Activated CD8-positive, alpha-beta memory T cell treated with anti-CD3 and anti-CD28 coated beads for 4 hours (primary cell): ENCODE measurements at places on chromosomes 16 and 17.

DNA sequence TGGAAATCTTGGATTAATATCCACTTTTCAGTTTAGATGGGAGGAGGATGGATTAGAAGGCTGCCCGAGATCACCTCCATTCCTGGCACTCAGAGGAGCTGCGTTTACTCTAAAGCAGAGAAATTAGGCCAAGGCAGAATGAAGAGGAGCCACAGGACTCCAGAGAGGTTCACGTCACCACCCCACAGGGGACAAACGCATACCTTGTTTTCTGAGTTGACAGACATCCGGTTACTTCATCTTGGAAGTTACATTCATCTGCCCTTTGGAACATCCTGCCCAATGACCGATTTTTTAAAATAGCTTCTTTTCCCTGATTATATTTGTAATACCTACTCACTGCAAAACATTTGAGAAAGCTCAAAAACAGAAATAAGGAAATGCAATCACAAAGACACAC is 220.0 kb downstream of the SOX9 start:
- no peak for DNase-seq

DNA sequence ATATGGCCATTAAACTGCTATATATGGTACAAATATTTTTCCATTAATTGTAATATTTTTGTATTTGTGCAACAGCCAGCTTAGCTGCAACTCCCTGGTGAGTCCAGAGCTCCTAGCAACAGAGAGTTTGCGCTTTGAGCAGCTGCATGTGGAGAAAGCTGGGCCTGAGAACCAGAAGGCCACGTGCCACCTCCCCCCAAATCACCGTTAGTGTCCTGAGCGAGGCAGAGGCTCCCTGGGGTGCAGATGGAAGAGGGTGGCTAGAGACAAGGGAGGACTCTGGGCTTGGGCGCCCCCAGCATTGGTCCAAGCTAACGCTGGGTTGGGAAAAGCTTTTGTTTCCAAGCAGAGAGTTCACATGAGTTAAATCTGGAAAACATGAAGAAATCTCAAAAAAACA is 41.6 kb downstream of the HSBP1 start:
- DNase-seq: no peak

- no peak for DNase-seq
Observed at GRCh38 chr17:230395-230770, 48.9 kb upstream of the DOC2B start.

- DNase-seq: no peak
Observed at GRCh38 chr17:13560935-13561334, 40.8 kb downstream of the HS3ST3A1 start.

DNA sequence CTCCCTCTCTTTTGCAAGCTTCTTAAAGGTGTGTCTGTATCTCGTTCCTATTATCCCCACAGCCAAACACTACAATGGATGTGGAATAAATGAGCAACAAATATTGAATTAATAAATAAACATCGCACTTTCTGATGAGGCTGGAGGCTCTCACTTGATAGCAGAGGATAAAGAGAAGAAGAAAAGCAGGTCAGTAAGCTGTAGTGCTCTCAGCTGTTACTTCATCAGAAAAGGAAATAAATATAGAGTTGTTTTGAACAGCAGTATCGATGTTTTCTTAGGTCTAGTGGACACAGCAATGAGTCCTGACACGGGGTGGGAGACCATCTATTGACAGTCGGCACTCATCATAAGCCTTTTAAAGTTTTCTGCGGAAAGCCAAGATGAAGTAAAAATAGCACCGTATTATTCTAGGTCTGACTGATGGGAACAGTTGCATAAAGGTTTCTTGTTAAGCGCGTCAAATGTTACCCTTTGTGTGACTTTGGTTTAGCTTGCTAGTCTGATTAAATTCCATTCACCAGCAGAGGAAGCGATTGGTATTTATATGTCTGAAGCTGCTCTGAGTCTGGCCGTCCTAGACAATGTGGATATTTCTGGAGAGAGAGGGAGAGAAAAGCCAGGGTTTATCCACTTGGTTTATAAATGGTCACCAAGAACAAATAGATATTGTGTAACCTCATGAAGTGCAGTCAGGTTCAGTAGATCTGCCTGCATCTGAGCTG is 646.1 kb downstream of the CDH11 start:
- DNase-seq: no peak

DNA sequence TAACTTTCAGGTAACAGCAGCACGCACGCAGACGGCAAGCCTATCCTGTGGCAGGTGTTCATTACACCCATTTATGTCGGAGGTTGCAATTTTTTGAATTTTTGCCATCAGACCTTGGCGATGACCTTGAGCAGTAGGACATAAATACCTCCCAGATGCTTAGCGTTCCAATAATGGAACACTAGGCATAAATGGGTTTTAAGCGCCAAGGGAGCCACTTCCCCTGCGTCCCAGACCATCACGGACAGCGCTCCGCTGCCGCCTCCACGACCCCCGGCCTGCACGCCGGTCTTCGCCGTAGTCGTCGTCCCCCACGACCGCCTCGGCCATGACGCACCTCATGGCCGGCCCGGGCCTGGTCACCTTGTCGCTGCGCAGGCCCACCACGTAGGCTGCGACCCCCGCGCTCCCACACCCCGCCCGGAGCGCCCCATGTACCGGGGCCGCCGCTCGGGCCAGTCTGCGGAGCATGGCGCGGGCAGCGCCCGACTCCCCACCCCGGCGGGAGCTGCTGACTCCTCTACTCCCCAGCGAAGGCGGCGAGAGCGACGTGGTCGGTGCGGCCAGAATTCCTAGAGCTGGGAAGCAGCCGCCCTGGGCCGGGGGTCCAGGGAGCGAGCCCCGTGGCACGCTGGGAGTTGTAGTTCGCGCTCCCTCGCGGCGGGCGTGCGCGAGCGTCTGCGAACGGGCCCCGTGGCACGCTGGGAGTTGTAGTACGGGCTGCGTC is 22.7 kb downstream of the TMEM235 start:
- peak; percentile 61 for DNase-seq

DNA sequence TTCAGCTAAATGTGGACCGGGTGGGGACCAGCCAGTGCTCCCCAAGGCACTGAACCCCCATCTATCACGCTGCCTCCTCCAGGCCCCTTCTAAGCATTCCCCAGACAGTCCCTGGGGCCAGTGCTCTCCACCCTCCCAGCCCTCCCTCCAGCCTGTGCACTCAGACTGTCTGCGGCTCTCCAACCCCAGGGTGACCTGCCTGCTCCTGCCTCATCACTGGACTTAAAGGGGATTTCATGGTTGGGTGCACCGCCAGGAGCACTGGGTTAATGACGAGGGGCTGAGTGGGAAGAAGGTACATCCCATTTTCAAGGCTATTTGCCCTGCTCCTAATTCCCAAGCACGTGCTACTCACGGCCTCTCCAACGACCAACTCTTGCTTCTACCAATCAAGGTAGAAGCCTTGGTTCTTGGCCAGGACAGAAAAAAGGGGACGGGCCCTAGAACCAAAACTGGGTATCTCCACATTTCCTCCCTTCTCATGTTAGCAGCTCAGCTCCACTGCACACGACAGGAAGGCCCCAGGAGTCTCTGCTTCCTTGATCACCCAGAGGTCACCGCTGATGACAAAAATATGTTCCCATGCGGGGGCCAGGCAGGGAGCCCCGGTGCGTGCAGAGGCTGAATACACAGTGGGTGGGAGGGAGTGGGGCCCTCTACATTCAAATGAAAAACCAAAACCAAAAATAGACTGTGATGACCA is 3.5 kb upstream of the ABR start:
- no peak for DNase-seq
